Cardiac fibroblast (primary cell): ENCODE measurements at places on chromosomes 2 and 18.
A peak's percentile ranks its signal among the peaks of the same experiment; 100 is the strongest.

GRCh38 chr18:21141668-21142422 lies 30.2 kb upstream of the ROCK1 start:
- DNase-seq = peak; percentile 33

DNA sequence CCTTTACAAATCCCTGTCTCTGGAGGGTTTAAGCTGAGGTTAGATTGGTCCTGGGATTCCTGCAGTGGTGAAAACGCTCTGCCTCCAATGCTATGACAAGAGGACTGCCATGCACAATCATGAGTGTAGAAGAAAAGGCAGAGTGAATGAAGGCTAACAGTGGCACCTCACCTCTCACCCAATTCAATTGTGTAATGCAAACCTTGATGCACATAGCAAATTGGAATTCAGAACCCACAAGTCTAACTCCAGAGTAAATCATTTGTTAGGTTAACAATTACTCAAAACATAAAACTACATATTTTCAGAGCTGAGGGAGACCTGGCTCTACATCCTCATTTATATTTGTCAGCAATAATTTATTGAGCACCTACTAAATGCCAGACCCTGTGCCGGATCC lies 1.8 kb downstream of the TGFBRAP1 start:
- no peak for DNase-seq

DNA sequence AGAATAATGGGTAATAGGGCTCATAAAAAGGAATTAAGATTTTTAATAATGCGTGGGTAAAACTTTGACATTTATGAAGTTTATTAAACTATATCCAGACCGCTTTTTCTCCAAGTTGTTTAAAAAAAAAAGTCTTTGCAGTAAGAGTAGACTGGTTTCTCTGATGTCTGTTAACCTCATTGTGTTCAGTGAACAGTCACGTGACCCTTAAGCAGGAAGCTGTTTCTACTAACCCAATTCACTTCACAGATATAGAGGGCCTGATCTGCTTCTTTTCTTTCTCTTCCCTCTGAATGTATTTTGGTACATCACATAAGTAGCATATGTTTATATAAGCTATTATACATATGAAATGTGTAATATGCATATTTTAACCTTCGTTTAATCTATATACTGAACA lies 1011.3 kb upstream of the CELF4 start:
- no peak for DNase-seq

GRCh38 chr2:11393711-11394236 lies 49.3 kb upstream of the ROCK2 start:
- peak; percentile 76 for DNase-seq

DNA sequence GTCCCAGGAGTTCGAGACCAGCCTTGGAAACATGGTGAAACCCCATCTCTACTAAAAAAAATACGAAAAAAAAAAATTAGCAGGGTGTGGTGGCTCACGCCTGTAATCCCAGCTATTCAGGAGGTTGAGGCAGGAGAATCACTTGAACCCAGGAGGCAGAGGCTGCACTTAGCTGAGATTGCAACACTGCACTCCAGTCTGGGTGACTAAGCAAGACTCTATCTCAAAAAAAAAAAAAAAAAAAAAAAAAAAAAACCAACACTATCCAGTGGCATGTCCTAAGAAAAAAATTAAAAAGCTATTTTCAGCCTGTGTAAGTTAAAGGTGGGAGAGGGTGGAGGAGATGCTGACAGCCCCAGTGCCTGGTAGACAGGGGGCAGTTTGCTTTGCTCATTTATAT lies 32.2 kb upstream of the REL start:
- DNase-seq = peak; percentile 33
